Stimulated activated CD4-positive, alpha-beta T cell treated with anti-CD3 and anti-CD28 coated beads, Interleukin-1b, Interleukin-23, amount 100 ng/mL, for 1 hour (primary cell): ENCODE measurements at places on chromosomes 3 and 15.

GRCh38 chr3:169965562-169966427 lies 812 bp upstream of the SEC62 start:
- DNase-seq, result no peak

DNA sequence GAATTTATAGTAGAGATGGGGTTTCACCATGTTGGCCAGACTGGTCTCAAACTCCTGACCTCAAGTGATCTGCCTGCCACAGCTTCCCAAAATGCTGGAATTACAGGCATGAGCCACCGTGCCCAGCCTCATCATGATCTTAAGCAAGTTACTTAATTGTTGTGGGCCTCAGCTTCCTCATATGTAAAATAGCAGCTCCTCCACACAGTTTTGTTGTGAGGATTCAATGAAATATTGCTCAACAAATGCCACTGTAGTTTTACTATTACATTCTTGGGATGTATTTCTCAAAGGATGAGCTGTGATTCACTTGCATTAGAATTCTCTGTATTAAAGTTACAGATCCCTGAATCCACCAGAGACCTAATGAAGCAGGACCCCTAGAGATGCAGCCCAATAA lies 168.8 kb downstream of the ADAMTS9 start:
- no peak for DNase-seq

GRCh38 chr3:33037471-33037870 lies 59.5 kb downstream of the GLB1 start:
- DNase-seq, result no peak

GRCh38 chr3:186640473-186640818 lies 247 bp downstream of the FETUB start:
- DNase-seq, result no peak

- DNase-seq, result no peak
Measured at GRCh38 chr3:45923755-45924154, 19.5 kb upstream of the CXCR6 start.

- DNase-seq, result no peak
Measured at GRCh38 chr3:156664011-156664830, 10.2 kb upstream of the TIPARP start.

DNA sequence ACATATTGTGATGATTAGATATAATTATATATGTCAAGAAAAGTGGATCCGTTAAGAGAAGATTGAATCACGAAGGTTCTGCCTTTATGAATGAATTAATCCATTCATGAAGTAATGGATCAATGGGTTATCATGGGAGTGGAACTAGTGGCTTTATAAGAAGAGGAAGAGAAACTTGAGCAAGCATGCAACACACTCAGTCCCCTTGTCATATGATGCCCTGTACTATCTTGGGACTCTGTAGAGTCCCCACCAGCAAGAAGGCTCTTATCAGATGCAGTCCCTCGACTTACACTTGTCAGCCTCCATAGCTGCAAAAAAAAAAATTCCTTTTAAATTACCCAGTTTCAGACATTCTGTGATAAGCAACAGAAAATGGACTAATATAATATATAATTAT lies 301.9 kb downstream of the RAP2B start:
- no peak for DNase-seq

- DNase-seq, result no peak
Measured at GRCh38 chr3:127147291-127147885, 45.5 kb upstream of the PRR23E start.

DNA sequence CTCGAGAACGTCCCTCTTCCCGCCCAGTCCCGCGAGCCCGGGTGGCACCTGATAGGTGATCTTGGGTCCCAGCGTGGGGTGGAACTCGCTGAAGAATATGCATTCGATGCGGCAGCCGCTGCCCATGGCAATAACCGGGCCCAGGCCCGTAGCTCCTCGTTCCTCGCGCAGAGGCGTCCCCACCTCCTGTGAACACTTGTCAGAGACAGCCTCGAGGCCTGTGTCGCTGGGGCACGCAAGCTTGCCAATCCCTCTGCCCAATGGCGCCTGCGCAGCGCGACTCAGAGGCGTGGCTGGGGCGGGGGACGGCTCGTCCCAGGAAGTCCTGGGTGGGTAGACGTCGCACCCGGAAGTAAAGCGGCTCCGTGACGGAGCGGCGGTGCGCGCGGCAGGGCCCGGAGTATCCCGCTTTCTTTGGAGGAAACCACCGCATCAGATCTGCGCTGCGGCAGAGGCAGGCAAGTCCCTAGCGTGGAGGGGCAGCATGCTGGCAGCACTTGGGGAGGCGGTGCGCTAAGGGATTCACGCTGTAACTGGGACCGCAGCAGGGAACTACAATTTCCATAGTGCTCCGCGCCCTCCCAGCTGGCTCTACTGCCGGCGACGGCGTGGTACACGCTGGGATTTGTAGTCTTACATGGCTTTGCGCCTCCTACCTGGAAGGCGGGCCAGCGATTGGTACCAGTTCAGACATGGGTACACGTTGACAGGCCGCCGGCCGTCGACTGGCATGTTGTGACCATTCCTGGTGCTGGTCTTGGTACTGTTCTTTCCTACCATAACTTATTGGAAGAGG lies at the start of the genes CYB561D2 and NPRL2:
Gene CYB561D2, plus strand, starts transcription at position 336 of the 796 bp plus-strand sequence. CDS start 572 bp downstream, outside the sequence.
Gene NPRL2, minus strand, starts transcription at position 249 of the 796 bp plus-strand sequence. Its CDS starts 123 bp downstream, at position 126.
- DNase-seq, result peak; percentile 96

DNA sequence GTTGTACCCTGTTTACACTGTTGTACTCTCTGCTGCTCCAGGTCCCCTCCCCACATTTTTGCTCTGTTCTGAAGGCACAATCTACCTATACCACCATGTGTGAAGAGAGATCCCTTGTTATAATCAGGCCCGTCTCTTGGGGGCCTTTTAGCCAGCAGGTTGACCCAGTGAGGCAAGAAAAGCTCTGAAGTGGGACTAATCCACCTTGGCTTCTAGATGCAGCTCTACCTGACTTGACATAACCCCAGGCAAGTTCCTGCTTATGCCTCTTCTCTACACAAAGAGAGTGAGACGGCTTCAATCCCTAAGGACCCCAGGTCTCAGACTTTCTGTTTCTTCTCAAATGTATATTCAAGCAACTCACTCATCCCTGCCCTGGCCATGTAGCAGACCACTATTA lies 56.9 kb upstream of the MANF start:
- DNase-seq, result no peak

GRCh38 chr3:125410922-125411321 lies 35.8 kb upstream of the ZNF148 start:
- DNase-seq, result no peak

- no peak for DNase-seq
Measured at GRCh38 chr3:45098310-45098709, 47.9 kb downstream of the CDCP1 start.

DNA sequence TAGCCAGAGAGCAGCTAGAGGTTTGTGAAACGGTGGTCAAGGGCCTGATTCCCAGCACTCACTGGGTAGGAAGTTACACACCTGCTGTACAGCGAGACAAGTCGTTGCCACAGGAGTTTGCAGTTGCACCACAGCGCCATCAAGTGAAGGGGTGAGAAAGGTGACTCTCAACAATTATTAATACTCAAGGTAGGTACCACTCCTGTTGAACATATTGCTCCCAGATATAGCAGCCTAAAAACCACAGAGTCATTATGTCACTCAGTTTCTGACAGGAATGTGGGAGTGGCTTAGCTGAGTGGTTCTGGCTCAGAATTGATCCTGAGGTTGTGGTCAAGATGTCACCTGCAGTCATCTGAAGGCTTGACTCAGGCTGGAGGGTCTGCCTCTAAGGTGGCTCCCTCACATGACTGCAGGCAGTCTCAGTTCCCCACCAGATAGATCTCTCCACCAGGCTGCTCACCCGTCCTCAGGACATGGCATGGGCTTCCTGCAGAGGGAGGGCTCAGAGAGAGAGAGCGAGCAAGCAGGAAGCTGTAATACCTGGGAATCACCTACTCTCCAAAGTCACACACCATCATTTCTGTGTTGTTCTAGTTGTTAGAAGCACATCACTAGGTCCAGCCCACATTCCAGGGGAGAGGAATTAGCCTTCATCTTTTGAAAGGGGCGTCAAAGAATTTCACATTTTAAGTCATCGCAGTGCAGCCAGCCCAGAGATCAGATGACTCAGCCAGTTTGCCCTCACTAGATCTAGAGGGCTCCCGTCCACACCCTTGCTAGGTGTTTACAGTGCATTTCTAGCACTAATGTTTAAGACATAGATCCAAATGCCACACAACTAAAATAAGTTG lies 17.0 kb upstream of the ANO10 start:
- no peak for DNase-seq

GRCh38 chr3:164479978-164480377 lies 598.3 kb downstream of the SI start:
- DNase-seq, result no peak

GRCh38 chr3:170062068-170062467 lies 24.3 kb downstream of the GPR160 start:
- no peak for DNase-seq

GRCh38 chr3:127033171-127033570 lies 50.3 kb downstream of the PLXNA1 start:
- no peak for DNase-seq

- DNase-seq, result no peak
Measured at GRCh38 chr3:10570196-10570946, 65.0 kb upstream of the ATP2B2 start.

DNA sequence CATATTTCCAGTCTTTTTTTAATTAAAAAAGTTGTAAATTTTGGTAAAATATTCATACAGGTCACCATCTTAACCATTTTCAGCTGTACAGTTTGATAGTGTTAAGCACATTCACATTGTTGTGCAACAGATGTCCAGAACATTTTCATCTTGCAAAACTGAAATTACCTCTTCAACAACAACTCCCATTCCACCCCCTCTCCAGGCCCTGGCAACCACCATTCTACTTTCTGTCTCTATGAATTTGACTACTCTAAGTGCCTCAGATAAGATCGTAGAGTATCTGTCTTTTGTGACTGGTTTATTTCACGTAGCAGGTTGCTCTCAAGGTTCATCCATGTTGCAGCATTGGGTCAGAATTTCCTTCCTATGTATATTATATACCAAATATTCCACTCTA lies 76.0 kb downstream of the SLCO3A1 start:
- no peak for DNase-seq

DNA sequence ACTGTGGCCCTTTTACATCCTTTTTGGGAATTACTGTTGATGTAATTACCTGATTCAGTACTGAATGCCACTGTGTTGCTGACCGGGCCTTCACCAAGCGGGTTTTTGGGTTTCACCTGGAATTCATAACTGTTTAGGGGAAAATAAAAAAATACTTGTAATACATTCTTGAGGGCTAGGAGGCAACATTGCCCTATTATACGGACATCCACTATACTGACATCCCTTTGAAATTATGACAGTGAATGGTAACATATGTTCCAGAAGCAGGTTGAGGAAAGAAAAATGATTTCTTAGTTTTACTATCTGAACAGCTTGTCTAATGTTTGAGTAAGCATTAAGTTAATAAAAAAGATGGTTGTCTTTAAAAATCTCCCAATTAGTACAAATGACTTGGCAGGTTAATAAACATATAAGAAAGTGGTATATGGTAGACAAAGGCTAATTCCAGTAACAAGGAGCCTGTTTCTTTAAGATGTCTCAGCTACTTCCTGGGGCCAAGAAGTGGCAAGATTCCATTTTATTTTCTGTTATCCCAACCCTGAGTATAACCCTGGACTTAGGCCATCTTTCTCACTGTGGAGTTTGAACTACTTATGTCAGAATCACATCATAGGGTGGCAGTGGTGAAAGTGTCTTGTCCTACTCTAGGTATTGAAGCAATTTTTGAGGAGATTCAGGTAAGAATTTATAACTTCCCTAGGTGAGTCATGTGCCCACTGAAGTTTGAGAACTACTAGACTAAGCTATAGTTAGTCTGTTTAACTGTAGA lies 45.5 kb downstream of the TFG start:
- DNase-seq, result no peak

DNA sequence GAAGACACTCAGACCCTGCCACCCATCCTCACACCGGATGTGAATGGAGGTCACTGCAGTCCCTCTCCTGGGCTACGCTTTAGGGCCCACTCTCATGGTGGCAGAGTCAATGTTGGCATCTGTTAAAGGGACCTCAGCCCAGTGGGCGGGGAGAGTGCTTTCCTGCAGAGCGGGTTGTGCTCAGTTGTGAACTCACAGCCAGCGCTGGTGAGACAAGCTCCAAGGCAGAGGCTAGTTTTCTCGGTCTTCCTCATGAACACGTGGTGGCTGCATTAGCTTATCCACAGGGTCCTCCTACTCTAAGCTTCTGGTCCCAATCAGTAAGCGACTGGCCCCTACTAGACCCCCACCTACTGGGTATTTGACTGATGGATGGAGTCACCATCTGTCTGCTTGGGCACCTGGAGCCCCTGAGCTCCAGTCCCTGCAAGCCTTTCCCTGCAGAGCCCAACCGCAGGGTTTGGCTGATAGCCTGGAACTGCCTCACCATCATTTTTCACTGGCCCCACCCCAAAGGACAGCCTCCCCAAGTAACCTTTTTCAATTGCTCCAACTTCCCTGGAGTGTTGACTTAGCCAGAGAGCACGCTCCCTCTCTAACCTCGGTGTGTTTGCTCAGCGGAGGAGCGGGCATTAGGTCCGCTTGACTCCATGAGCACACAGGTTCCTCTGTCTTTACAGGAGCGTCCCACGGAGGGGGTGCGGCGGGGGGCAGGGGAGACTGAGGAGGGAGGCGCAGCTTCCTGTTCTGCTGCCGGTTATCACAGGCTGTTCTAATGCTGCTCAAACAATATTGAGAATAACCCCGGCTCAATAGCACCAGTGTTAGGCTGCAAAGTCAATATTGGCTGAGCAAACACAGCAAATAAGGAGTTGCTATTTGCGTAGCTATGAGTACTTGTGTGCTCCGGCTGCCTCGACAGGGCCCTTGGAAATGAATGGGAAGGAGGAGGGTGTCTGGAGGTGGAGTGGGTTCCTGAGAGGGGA lies 141.7 kb downstream of the RPLP1 start:
- DNase-seq, result no peak

DNA sequence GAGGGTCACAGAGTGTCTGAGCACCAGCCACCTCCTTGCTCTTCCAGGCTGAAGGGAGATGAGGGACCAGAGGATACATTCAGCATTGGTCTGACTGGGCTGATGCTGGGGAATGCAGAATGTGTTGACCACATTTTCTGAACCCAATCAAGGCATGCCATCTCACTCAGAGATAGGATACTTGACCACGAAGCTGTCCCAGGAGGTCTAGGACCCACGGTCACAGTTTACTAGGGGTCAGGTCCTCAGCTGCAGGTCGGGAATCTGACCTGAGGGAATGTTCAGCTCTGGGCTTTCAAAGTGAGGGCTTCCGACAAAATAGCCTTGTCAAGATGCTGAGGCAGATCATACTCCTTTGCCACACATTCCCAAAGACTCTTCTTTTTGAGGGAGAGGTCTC lies 19.6 kb downstream of the PLA2G4E start:
- DNase-seq, result no peak

GRCh38 chr15:61025781-61026180 lies 203.3 kb downstream of the RORA start:
- no peak for DNase-seq

DNA sequence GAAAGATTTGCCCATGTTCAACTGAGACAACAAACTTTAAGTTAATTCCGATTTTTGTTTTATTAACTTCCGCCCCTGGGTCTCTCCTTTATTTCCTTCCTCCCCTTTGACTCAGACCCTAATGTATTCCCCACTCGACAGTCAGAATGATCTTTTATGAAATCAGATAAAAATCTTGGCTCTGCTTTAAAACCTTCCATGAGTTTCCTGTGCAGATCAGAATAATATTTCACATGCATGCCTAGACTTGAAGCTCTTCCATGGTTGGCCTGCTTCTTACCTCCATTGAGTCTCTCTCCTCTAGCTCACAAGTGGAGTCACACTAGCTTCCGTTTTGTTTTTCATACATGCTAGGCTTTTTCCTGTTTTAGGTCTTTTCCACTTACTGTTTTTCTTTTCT lies 116.8 kb upstream of the SPATA16 start:
- no peak for DNase-seq
